Stimulated activated CD4-positive, alpha-beta T cell treated with anti-CD3 and anti-CD28 coated beads, Interleukin-15, amount 100 ng/mL, for 24 hours (primary cell): ENCODE measurements at places on chromosomes 16 and 17.

DNA sequence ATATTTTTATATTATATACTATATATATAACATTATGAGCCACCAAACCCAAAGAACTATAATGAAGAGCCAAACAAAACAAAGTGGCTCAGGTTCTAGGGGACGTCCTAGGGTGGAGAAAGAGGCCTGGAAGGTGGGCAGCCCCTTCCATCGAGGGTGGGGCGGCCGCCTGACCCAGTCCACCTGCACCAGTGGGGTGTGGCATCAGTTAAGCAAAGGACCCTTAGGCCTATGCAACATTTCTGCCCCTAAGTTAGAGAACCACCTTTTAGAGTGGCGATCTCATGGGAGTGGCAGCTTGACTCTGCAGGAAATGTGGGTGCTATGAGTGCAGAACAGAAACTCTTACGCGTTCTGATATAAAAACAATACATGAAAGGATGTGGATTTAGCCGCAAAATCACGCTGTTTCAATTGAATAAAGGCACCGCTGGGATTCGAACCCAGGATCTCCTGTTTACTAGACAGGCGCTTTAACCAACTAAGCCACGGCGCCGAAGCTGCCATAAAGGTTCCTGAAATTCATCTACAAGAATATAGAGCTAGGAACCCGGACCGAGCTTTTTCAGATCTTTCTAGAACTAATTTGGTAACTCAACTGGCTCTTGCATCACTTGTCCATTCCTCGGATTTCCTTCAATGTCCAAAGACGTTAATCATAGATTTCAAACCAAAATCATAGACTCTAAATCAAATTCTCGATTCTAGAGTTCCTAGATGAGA, 15.6 kb upstream of the AURKB start:
- DNase-seq, result peak; percentile 88

- DNase-seq, result no peak
Observed at GRCh38 chr16:84717484-84717883, 17.7 kb downstream of the USP10 start.

DNA sequence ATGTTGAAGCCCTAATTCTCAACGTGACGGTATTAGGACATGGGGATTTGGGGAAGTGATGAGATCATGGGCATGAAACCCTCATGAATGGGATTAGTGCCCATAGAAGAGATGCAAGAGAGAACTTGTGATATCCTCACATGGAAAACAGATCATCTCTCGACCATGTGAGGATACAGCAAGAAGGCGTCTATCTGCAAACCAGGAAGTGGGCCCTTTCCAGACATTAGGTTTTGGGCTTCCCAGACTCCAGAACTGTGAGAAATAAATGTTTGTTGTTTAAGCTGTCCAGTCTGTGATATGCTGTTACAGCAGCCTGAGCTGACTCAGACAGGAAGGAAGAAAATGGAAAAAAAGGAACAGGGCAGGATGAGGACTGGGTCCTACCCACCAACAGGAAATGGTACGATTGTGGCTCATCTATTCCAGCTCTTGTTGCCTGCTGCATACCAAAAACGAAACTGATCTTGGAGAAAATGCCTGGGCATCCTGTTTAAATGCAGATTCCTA, 21.9 kb upstream of the SSTR2 start:
- DNase-seq, result peak; percentile 42

DNA sequence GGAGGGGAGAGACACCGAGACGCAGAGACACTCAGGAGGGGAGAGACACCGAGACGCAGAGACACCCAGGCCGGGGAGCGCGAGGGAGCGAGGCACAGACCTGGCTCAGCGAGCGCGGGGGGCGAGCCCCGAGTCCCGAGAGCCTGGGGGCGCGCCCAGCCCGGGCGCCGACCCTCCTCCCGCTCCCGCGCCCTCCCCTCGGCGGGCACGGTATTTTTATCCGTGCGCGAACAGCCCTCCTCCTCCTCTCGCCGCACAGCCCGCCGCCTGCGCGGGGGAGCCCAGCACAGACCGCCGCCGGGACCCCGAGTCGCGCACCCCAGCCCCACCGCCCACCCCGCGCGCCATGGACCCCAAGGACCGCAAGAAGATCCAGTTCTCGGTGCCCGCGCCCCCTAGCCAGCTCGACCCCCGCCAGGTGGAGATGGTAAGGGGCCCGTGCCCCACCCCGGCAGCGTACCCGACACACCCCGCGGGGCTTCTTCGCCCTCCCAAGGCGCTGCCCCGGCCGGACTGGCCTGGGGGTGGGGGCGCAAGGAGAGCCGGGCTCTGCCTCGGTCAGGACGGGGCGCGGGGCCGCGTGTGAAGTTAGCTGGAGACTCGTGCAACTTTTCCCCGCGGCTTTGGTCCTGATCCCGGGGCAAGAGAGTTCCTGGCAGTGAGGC, 427 bp downstream of the PPP1R1B start:
- DNase-seq, result no peak

DNA sequence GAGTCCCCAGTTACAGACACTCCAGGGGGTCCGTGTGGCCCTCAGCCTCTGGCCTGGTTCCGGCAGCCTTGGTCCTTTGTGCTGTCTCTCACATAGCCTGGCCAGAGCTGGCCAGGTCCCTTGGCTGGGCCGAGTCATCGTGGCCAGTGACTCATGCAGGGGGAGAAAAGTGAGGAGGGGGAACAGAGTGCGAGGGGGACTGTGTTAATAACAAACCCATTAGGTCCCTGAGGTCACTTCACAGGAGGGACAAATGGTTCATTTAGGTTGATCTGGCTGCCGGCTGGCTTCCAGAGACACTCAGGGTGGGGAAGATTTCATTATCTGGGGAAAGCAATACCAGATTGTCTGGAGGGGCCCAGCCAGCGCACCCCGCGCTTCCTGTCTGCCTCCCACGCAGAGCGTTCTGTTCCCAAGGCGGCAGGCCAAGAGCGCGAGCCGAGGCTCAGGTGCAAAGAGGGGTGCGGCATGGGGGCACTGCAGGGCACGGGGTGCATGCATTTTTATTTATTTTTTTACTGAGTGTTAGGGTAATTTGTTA, 223.1 kb downstream of the SEC14L1 start:
- peak; percentile 66 for DNase-seq

DNA sequence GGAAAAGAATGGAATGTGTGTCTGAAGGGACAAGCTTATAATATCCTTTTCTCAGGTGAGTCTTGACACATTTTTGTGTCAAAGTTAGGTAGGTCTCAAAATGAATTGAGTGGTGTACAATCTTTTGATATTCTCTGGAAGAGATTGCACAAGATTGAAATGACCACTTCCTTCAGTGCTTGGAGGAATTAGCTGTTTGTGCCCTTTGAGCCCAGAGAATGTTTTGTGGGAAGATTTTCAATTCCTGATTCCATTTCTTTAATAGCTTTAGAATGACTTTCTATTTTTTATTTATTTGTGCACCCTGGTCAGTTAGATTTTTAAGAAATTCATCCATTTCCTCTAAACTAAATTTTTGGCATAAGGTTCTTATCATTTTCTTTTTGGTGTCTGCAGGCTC, 1.6 kb upstream of the CCL13 start:
- no peak for DNase-seq
